Kasumi-1 (cell line): ENCODE measurements at places on chromosomes 5 and 9.

DNA sequence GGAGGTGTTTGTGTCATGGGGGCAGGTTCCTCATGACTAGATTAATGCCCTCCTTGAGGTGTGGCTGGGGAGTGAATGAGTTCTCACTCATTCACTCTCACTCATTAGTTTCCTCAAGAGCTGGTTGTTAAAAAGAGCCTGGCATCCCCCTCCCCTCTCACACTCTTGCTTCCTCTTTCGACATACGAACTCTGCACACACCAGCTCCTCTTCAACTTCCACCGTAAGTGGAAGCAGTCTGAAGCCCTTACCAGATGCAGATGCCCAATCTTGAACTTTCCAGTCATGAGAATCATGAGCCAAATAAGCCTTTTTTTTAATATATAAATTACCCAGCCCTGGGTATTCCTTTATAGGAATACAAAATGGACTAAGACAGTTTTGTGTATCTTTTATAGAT, 82.5 kb downstream of the SPRY4 start:
- no peak for DNase-seq

DNA sequence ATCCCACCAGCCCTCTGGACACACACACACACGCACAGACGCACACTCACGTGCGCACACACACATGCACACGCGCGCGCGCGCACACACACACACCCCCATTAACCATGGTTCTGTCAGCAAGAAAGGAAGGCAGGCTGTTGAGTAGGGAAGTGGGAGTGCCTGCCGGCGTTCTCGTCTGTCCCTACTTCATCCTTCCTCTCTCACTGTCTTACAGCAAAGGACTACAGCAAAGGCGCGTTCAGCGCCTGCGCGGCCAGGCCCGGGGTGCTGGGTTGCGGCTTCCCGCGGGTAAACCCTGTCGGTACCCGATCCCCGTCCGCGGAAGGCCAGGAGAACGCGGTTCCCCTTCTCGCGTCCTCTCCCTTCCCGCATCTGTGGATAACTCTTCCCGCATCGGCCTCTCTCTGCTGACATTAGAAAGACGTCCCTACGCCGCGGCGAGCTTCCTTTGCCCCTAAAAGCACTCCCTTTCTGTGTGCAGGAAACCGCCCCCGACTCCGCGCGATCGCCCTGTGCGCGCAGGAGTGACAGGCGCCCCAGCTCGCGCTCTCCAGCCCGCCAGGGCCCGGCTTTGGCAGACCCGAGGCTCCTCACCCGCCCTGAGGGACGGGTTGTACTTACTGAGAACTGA, 219.2 kb downstream of the AGTPBP1 start:
- peak; percentile 90 for DNase-seq

GRCh38 chr9:3181049-3181953, 337.4 kb upstream of the PUM3 start:
- DNase-seq: no peak

- no peak for DNase-seq
Observed at GRCh38 chr9:84742261-84742660, 72.7 kb downstream of the NTRK2 start.

- no peak for DNase-seq
Observed at GRCh38 chr5:136285096-136285855, 80.1 kb downstream of the TRPC7 start.

- peak; percentile 76 for DNase-seq
Observed at GRCh38 chr9:137217276-137218211, 4.5 kb downstream of the RNF208 start.

DNA sequence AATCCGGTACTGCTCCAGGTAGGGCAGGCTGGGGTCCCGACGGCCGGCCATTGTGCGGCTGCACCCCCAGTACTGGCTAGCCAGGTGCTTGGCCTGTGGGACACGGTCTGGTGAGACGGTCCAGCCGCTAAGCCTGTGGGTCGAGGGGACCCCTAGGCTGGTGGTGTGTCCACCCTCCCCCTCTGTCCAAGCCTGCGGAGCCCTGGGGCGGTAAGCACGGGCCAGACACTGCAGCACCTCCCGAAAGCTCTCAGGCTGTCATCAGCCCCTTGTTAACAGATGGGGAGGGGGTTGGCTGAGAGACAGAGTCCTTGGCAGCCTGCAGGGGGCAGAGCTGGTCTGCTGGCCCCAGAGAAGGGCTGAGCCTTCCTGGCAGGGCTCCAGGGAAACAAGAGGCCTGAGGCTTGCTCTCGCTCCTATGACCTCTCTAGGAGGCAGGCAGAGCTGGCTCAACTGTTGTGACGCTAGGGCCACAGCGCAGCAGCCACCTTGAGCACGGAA, 11.8 kb upstream of the MRNIP start:
- DNase-seq: no peak

DNA sequence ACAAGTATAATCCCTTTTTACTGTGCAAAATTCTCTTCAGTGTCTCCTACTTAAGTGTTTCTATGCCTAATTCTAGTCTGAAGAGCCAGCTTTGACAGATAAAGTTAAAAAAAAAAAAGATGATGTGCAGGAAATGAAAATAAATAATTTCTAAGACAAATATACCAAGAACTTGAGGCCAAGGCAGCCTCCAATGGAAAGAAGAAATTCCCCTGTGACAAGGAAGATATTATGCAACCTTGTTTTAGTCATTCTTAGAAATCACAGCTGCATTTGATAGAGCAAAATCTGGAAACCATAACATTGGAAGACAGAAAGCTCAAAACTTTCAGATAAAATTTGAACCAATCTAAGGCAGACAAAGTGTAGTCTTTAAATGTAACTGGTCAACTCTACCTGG, 375.9 kb upstream of the TLE4 start:
- no peak for DNase-seq

DNA sequence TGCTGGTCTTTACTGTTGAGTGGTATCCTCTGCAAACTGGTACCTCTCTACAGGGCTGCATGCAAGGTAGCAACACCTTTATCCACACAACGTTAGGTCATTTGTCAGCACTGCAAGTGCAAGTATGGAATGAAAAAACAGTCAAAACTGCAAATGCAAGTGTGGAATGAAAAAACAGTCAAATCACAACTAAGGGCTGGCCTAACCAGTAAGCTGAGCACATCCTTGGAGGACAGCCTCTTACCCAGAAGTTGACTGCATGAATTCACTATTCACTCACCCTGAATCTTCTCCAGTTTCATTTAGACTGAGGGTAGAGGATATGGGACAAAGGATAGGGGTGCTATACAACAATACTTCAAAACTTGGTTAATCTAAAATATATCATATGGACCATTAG, 158.4 kb downstream of the PPP2R2B start:
- DNase-seq: no peak

- no peak for DNase-seq
Observed at GRCh38 chr5:158049459-158049858, 190.5 kb upstream of the CLINT1 start.

DNA sequence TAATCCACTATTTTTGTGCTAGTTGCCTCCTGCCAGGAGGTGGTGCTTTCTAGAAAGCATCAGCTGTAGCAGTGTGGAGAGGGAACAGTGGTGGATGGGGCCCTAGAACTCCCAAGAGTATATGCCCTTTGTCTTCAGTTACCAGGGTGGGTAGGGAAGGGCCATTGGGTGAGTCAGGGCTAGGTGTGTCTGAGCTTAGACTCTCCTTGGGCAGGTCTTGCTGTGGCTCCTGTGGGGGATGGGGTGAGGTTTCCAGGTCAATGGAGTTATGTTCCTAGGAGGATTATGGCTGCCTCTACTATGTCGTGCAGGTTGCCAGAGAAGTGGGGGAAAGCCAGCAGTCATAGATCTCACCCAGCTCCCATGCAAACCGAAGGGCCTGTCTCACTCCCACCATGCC, 11.3 kb upstream of the ADAMTS12 start:
- DNase-seq: no peak

DNA sequence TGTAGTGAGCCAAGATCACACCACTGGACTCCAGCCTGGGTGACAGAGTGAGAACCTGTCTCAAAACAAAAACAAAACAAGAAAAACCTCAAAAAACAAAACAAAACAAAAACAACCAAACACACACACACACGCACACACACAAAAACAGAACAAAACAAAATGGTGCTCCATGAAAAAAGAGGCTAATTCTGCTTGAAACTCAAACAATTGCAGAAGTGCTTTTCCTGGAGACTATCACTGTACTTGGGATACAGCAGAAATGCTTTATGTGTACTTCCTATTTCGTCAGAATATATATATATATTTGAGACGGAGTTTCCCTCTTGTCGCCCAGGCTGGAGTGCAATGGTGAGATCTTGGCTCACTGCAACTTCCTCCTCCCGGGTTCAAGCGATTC, 49.9 kb upstream of the HSPA9 start:
- peak; percentile 41 for DNase-seq

DNA sequence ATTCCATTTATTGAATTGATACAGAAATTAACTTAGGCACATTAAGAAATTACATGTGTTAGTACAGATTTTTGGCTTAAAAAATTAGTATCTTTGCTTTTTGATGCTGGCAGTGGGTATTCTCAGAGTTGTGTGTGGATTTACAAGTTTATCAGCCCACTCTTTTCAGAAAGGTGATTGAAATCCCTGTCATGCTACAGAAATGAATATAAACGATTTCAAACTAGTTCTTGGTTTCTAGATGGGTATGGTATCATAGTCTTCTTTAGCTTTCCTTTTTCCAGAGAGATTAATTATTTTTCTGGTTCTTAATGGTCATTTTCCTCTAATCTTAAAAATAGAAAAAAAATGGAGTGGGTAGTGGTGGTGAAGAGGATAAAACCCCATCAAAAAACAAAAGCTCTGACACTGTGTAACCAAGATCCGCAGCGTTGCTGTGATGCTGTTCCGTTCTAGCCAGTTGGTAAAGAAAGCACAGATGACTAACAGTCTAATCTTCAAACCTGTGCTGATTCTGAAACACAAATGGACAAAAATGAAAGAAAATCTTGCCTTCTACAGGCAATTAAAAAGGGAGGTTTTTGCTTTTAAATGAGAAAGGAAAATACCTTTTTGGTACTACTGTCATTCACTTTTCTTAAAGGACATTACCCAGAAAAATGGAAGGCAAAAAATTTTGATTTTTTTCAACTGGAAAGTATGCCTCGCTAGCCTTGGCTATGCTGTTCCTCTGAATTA, 5.2 kb downstream of the LRRTM2 start:
- no peak for DNase-seq

DNA sequence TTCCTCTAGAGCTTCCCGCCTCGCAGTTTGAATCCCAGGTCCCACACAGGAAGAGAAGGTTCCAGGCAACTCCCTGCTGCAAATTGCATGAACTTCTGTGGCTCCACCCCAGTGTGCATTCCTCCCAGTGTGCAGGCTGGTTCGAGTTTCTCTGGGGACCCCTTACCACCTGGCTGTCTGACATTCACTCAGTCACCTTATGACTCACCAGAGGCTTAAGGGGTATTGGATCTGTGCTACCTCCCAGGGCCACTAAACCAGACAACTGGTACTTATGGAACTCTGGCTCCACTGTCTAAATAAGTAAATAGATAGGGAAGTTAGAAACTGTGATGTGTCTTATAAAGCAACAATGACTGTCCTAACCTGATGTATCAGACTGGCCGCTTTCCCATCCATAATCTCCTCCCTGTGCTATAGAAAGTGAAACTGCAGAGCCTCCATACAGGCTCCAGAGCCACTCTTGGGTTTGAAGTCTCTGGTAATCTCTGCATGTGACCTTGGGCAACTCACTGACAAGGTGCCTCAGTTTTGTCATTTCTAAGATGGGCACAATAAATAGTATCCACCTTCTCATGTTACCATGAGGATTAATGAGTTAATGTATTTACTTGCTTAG, 720.6 kb downstream of the SEMA5A start:
- DNase-seq: no peak

DNA sequence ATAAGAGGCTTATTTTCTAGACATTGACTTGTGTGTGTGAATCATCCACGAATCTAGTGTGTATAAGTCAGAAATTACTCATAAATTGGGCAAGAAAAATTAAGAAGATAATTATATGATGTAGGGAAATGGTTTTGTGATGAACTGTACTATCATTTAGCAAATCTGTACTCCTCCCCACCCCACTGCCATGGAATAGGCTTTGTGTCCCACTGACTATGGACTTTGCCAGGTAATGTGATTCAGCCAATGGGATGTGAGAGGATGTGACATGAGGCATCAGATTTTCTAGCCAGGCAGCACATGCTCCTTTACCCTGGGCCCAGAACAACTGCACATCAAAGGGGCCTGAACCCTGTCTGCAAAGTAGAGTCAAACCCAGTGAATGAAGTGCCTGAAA, 406.6 kb downstream of the CTNND2 start:
- DNase-seq: no peak
